ENCODE measurements at places on chromosomes 16 and 17.

GRCh38 chr17:74008196-74008595 is 195.3 kb upstream of the RPL38 start:
- no peak for DNase-seq

DNA sequence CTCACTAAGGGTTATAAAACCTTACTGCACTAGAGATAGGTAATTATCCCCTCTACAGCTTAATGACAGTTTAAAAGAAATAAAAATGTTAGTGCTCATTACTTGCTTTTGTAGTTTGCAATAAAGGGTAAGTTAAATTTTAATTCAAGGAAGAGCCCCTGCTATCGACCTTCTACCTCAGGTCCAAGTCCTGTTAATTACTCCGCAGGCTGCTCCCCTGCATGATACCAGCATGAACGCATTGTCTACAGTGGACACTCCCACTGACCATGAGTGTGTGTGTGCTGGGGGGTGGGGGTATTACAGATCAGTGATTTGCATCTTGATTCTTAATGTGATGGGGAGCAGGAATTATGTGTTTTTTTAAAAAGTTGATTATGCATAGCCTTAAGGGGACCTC is 103.1 kb downstream of the AATF start:
- no peak for DNase-seq

DNA sequence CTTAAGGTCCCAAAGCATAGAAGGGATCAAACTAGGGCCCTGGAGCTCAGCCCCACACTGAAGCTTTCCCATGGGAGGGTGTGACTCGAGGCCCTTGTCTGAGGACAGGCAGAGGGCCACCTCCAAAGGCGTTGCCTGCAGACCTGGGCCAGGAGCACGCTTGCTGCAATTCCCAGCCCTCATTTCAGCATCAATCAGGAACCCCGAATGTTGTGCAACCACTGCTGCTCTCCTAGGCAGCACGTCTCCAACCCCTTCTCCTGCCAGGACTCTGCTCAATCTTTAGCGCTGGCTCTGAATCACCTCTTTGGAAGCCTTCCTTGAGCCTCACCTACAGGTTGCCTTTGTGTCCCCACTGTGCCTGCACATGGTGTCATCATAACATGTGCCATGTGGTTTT is 14.0 kb upstream of the ATP2C2 start:
- DNase-seq: no peak

DNA sequence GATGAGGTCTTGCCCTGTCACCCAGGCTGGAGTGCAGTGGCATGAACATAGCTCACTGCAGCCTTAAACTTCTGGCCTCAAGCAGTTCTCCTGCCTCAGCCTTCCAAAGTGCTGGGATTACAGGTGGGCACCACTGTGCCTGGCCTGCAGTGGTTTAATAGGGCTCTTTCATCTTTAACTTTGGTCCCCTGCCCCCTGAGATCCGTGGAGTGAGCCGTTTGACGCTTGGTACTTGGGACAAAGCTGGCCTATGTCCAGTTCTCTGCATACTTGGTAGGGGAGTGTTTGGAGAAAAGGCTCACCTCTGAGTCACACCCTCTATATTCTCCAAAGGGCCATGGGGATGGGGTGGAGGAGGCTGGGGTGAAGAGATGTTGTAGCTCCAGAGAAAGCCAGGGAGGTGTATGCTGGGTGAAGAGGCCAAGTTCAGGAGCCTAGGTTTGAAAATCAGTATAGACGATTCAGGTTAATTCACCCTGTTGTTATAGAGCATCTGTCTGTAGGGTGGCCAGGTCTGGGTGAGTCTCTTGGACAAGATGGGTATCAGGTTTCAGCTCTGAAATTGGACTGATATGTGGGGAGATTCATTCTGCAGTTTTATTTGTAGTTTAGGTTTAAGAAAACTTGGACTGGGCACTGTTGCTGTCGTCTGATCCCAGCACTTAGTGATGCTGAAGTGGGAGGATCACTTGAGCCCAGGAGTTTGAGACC is 17.6 kb downstream of the ABCC1 start:
- DNase-seq: no peak

DNA sequence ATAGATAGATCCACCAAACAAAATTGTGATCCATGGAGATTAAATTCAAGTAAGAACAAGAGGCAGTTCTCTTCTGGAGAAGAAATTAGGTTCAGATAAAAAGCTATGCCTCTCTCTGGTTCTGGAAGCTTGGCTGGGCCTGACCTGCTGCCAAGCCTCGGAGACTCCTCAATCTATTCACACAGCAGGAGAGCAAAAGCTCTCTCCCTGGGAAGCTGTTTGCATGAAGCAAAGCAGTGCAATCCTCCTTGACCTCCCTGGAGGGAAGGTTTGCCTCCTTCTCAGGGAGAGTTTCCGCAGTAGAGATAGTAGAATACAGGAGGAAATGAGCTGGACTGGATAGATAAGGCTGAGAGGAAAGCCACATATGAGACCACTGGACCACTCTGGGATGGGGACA is 78.1 kb upstream of the GNAO1 start:
- DNase-seq: no peak

DNA sequence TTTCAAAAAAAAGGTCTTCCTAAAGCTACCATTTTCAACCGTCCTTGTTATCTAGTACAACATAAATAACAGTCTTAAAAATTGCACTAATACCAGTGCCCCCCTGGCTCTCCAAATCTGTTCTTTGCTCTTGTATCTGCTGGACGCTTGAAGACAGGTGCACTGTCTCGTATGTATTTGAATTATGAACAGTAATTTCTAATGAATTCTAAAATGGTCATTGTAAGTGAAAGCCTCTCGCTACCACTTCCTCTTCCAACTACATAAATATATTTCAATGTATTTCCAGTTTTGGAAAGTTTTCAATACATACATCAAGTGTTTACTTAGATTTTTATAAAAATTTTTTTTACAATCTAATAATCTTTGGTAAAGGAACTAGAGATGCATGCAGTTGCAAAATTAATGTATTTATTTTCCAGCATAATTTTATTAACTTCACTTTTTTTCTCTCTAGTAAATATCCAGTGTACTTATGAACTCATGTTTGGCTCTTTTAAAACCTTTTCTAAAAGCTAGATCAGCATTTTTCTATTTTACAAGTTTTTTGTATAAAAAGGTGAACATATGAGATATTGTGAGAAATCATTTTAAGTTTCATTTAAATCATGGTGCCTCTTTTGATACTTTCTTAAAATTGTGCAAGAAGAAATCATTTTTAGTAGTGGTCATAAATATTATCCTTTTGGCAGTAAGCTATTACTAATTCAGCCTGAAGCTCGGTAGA is 31.0 kb downstream of the ERCC4 start:
- DNase-seq: no peak

DNA sequence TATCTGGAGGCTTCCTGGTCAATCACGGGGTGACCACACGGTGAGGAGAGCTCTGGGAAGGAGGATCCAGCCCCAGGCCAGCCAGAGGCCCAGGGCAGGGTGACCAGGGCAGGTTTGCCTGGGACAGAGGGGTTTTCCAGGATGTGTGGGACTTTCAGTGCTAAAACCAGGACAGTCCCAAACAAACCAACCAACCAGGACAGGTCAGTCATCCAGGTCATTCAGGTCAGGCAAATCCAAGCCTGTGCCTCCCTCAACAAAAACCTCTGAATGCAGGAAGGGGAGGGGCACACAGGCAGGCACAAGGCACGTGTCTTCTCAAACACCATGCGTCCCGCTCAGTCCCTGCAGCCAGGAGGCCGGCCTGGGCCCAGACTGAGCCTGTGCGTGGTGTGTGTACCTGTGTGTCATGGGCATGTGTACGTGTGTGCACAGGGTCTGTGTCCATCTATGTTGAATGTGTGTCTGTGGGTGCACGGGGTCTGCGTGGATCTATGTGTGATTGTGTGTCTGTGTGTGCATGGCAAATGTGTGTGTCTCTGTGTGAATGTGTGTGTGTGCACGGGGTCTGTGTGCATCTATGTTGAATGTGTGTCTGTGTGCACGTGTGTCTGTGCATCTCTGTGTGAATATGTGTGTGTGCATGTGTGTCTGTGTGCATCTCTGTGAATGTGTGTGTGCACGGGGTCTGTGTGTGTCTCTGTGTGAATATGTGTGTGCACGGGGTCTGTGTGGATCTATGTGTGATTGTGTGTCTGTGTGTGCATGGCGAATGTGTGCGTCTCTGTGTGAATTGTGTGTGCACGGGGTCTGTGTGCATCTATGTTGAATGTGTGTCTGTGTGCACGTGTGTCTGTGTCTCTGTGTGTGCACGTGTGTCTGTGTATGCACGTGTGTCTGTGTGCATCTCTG is 78.9 kb downstream of the RTN4RL1 start:
- no peak for DNase-seq

- no peak for DNase-seq
Measured at GRCh38 chr17:4135489-4135888, 7.3 kb downstream of the ZZEF1 start.

DNA sequence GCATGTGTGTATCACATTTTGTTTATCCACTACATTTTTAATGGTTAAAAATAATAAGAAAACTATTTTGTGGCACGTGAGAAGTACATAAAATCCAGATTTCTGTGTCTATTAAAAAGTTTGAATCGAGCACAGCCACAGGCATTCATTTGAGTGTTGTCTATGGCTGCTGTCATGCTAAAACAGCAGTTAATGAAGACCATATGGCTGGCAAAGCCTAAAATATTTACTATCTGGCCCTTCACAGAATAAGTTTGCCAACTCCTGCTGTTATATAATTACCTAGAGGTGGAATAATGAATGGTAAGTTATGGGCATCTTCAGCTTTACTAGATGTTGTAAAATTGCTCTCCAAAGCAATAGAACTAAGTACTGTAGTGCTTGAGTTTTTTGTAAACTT is 30.5 kb downstream of the TMEM98 start:
- DNase-seq: no peak

DNA sequence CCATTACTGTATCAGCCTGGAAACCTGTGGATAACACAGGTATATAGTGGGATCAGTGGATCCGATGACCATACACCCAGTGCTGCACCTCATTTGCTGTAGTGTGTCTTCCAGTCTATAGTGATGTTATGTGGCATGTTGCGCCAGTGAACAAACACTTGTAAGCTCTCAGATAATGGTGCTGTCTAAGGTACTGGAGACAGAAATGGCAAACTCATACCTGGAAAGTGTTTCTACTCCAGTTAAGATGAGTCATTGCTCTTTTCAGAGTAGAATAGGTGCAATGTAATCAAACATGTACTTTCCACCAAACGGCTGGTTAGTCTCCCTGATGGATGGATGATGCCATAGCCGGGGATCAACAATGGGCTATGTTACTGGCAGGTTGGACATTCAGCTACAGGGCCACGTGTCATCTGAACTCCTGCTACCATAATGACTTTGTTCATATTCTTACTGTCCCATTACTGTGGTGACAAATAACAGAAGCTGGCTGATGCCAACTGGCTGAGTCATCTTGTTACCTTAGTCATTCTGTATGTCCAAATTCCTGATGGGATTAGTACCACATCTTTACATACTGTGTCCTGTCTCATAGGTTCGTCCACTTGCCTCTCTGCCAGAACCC is 6.3 kb downstream of the CCL11 start:
- DNase-seq: no peak

GRCh38 chr16:89402962-89403361 is 87.4 kb downstream of the ANKRD11 start:
- DNase-seq: no peak

GRCh38 chr17:43356999-43357398 is 41.8 kb upstream of the ARL4D start:
- DNase-seq: no peak

- DNase-seq: no peak
Measured at GRCh38 chr17:61400717-61401388, 1.2 kb downstream of the TBX2 start.

DNA sequence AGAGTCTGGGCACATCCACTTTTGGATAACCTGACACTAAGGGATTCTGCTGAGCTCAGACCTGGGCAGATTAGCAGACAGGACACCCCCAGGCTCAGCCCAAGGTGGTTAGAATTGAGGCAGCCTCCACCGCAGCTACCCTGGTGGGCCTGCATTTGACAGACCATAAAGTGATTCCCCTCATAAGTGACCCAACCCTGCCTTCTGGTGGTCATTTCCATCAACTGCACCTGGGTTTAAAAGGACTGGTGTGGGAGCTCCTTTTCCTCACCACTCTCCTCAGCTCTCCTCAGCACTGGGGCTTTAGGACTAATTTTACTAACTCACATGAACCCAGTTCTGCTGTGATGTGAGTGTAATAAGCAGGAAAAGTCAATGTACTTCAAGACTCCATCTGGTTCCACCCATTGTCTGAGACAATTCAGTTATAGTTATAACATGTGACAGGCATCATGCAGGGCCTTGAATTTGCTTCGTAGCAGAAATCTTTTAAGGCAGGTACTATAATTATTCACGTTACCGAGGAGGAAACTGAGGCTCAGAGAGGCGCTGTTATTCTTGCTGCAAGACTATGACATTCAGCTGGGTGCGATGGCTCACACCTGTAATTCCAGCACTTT is 42.5 kb downstream of the MYH3 start:
- no peak for DNase-seq

GRCh38 chr17:57375770-57376225 is 119.5 kb downstream of the MSI2 start:
- no peak for DNase-seq

DNA sequence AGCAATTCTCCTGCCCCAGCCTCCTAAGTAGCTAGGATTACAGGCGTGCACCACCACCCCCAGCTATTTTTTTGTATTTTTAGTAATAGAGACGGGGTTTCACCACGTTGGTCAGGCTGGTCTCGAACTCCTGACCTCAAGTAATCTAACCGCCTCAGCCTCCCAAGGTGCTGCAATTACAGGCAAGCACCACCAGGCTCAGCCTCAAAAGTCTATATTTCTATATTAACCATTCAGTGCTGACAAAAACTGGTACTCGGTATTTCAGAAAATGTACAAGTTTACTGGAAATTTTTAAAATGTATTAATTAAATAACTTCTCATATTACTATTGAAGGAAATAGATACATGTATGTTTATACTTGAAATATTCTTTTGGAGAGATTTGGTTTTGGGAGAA is 1.4 kb upstream of the HEXD start:
- no peak for DNase-seq

- DNase-seq: no peak
Measured at GRCh38 chr16:7363422-7364417, 31.1 kb downstream of the RBFOX1 start.

GRCh38 chr17:8924595-8924994 is 40.9 kb downstream of the PIK3R5 start:
- no peak for DNase-seq

GRCh38 chr17:76833747-76834146 is 34.5 kb upstream of the MGAT5B start:
- DNase-seq: no peak

DNA sequence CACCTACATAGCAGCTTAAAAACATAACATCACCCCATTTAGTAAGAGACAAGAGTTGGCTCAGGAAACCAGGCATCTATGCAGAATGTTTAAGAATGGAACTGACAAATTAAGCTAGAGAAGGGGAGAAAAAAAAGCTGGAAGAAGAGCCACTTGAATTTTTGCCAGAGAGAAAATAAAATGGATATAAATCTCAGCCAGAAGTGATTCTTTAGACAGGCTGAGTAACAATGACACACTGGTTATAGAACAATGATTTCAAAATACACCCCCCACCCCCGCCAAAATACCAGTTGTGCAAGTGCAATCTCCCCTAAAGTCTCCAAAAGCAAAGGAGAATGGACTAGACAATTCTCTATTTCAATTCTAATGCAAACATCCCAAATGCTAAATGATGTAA is 22.4 kb downstream of the LSM12 start:
- no peak for DNase-seq

GRCh38 chr17:46889519-46889918 is 33.4 kb upstream of the GOSR2 start:
- no peak for DNase-seq

GRCh38 chr17:75679706-75680211 is 12.6 kb downstream of the SAP30BP start:
- DNase-seq: no peak

GRCh38 chr16:9849697-9850245 is 332.5 kb downstream of the GRIN2A start:
- no peak for DNase-seq

- no peak for DNase-seq
Measured at GRCh38 chr17:58325289-58325726, 3.3 kb downstream of the TSPOAP1 start.

All from right atrium auricular region (tissue), 2 donors.